Stomach (tissue), 19 donors: ENCODE measurements at places on chromosomes 11 and 22.

DNA sequence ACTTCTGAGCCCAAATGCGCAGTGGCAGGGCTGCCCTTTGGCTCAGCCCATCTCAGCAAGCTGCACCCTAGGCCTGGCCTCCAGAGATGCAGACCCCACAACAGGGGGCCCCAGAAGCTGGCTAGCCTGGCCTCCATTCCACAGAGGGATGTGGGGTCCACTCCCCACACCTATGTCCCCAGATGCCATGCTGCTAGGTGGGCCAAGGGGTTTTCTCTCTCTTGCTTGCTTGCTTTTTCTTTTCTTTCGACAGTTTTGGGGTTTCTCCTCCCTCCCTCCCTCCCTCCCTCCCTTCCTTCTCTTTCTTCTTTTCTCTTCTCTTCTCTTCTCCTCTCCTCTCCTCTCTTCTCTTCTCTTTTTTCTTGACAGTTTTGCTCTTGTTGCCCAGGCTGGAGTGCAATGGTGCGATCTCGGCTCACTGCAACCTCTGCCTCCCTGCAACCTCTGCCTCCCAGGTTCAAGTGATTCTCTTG is 9.6 kb downstream of the SCARF2 start:
- no peak for DNase-seq

DNA sequence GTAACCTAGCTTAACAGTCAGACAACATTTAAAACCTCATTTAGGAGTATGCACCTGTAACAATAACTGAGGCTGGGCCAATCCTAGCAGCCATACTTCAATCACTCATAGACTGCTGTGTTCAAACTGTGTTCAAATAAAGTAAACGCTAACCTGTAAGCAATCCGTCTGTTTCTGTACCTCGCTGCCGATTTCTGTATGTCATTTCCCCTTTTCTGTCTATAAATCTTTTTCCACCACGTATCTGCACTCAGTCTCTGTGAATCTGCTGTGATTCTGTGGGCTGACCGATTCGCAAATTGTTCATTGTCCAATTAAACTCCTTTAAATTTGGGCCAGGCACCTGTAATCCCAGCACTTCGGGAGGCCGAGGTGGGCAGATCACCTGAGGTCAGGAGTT is 12.3 kb downstream of the APOBEC3H start:
- no peak for DNase-seq

DNA sequence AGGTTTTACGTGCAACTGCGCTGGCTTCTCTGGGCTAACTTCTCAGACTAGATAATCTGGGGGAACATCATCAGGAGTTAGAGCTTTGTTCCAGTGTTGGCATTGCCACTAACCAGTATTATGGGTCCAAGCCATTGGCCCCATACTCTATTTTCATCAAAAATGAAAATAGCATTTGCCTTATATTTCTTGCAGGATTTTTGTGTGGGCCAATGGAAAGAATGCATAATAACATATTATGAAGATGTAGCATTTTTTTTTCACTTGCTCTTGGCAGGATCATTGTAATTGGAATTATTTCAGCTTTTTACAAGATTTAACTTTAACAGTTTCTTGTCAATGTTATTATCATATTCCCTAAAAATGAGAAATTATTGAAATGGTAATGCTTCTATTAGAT is 16.1 kb downstream of the ARHGAP42 start:
- DNase-seq = no peak

DNA sequence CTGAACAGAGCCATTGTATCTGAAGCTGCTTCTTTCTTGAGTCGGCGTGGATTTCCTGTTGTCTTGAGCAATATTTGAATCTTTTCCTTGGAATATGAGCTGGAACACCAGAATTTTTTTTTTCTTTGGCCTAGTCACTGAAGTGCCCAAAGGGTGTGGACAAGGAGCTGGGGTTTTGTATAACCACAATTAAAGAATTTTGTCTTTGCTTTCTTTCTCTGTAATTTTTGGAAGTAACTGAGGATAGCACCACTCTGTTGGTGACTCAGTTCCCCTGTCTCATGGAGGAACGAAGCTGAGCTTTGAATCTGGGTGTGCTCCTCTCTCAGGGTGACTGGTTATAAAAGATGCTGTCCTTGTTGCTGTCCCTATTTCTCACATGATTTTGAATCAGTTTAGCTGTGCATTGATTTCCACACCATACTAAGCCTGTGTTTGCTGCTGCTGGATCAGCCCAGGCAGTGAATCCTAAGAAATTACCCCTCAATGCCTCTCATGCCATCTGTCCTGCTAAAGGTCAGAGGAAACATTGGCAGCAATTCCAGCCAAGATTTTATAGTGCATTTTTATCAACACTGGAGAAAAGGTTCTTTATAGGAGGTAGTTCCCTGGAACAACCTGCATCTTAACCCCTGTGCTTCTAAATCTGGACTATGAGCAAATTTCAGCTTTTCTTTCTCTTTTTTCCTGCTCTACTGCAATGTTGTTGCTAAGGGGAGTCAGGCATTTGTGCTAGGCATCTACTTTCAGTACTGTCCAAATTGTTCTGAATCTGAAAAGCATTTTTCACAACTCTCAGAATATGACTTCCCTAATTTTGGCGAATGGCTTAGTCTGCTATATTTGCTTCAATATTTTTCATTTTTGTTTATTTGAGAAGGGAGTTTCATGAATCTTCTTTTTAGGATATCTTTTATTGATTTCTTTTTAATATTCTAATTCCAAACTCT is 540.8 kb downstream of the SOX6 start:
- no peak for DNase-seq

GRCh38 chr11:26703411-26704191 is 18.3 kb downstream of the SLC5A12 start:
- DNase-seq = peak; percentile 23

GRCh38 chr11:72712168-72712751 is 38.0 kb upstream of the PDE2A start:
- peak; percentile 63 for DNase-seq

- DNase-seq = no peak
These were observed 84.3 kb upstream of the CRTAM start for GRCh38 chr11:122754028-122754427.

- no peak for DNase-seq
These were observed 44.4 kb downstream of the CHRDL2 start for GRCh38 chr11:74686792-74687191.

- no peak for DNase-seq
These were observed 80.8 kb downstream of the CACNA1I start for GRCh38 chr22:39651053-39651996.

- no peak for DNase-seq
These were observed 47.2 kb downstream of the LRRC32 start for GRCh38 chr11:76623171-76623883.

GRCh38 chr11:10935015-10935559 is 77.2 kb upstream of the ZBED5 start:
- DNase-seq = no peak

DNA sequence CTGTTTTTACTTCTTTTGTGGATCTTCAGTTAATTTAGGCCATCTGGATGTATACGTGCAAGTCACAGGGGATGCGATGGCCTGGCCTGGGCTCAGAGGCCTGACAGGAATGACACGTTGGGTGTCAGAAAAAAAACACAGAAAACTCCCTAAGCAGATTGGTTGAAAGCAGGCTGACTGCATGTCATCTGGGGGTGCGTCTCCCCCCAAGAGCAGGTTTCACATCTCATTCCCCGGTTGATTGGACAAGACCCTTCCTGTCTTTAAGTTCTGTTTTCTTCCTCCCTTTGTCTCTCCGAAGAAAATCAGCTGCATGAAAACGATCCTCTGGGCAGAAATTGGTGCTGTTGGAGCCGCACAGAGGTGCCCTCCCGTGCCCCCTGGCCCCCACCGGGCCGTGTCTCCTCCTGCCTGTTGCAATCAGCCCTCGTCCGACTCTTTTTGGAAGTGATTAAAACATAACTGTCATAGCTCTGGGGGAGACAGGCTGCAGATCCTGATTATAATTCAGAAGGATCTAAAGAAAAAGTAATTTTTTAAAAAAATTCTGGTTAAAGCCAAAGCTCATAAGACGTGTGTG is 71.8 kb upstream of the PARVG start:
- DNase-seq = no peak

DNA sequence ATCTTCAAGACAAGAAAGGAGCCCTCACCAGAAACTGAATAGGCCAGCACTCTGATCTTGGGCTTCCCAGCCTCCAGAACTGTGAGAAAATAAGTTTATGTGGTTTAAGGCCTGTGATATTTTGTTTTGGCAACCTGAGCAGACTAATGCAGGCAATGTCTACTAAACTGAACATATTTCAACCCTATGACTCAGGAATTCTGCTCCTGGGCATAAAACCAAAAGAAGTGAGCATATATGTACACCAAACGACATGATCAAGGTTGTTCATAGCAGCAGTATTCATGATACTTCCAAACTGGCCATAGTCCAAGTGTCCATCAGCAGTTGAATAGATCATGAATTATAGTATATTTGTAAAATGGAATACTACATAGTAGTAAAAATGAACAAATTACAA is 29.0 kb downstream of the CSNK2A3 start:
- DNase-seq = no peak

GRCh38 chr22:35215993-35216392 is 41.3 kb upstream of the HMGXB4 start:
- DNase-seq = no peak

GRCh38 chr22:42933485-42934091 is 76.5 kb upstream of the ARFGAP3 start:
- no peak for DNase-seq
